Anterior cingulate cortex (tissue), 58 donors: ENCODE measurements at places on chromosomes 5 and 9.

GRCh38 chr5:167801999-167802398 lies 489.4 kb upstream of the WWC1 start:
- no peak for DNase-seq

DNA sequence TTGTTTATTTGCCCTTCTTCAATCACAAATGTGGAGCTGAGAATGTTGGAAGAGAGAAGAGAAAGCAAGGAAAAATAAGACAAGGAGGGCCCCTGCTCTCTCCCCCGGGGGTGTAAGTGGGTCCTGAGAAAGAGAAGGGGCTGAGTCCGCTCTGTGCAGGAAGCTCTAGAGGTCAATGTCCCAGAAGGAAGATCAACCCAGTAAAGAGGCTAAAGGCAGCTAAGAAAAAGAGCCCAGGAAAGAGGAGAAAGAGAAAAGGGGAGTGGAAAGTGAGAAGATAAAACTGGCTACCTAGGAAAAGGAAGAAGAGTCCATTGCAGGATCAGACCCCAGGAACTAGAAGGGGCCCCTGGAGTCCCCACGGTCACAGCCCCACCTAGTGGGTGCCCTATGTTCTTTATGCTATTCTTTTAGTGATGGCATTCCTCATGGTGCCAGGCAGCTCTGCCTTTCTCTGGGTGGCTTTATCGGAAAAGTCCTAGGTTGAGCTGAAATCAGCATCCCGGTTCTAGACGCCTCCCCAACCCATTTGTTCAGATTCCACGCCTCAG lies 583.4 kb downstream of the ACTL7B start:
- peak; percentile 35 for DNase-seq

- no peak for DNase-seq
Measured at GRCh38 chr5:418162-419121, 24.5 kb upstream of the EXOC3 start.

GRCh38 chr9:34823778-34824177 lies 113.8 kb upstream of the CCL21 start:
- no peak for DNase-seq

DNA sequence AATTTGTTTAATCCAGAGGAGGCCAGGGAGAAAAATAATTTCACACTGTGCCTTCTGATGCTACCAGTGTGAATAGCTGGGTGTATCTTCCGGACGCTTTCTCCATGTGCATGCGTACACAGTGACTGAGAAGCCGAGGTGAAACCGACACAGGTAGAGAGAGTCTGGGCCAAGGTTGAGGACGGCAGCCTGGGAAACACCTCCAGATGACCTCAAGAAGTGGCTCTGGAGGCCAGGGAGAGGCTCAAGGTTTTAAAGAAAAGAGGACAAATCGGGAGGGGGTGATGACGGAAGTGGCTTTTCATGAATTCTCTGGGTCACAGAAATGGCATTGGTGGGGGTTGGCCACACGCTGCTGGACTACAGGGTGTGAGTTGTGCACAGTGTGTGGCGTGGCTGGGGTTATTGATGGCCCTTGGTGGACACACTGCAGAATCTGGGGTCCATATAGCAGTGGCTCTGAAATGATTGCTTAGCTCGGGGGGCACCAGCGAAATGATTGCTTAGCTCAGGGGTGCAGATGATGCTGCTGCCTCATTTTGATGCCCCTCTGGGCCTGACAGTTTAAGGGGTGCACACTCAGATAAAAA lies 34.1 kb upstream of the LRRC14B start:
- DNase-seq, result no peak

DNA sequence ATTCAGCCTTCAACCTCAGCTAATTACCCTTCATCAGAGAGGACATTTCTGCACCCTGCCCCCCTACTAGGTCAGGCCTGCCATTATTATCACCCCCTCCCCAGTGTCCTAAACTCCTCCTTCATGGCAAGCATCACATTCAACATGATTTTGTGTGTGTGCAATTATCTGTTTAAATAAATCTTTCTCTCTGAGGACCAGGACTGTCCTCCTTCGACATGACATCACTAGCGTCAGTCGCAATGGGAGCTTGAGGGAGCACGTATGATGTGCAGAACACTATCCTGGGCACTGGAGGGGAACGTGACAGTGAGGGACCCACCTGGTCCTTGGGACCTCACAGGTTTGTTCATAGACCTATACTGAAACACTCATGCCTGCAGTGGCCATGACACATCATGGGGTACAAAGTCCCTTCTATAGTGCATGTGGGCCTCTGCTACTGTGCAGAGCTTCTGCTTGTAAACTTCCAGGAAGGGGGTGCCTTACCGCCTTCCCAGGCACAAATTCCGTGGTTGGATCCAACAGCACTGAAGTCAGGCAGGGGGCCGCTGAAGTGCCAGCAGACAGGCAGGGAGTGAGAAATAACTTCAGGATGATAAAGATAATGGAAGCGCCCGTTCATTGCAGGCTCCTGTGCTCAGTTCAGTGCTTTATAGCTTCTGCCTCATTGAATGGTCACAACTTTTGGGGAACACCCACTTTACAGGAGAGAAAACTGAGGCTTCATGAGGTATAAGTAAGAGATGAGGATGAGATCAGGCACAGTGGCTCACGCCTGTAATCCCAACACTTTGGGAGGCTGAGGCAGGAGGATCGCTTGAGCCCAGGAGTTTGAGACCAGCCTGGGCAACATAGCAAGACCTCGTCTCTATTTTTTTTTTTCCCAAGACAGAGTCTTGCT lies 36.0 kb upstream of the STXBP1 start:
- no peak for DNase-seq

DNA sequence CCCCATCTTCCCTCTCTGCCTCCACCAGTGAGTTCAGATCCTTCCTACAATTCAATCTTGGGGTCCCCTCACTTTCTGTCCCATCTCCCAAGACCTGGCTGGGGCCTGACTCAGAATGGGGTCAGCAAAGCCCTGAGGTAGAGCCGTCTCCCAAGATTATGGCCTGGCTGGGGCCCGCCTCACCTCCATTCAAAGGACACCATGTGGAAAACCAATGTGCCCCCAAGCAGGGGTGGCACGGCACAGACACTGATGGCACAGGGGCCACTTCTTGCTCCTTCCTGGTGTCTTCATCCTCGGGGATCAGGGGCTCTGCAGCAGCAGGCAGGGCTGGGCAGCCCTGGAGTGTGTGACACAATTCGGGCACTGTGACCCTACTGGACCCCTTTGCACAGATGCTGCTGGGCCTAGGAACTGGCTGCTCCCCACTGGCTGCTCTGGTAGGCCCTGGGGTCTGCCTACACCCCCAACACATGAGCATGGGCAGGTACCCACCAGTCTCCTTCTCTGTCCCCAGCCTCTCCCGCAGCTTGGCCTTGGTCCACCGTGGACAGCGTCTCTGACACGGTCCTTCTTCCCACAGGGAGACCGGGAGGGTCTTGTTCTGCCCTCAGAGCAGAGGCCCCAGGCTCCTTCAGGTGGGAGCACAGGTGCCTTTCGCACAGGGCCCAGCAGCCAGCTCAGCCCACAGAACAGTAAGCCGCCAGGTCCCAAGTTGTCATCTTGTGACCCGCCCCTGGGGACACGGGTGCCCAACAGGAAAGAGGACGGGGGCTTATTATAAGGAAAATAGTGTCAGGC lies 89.5 kb downstream of the ADAMTS2 start:
- DNase-seq, result no peak

- no peak for DNase-seq
Measured at GRCh38 chr5:127508644-127509373, 8.6 kb upstream of the PRRC1 start.

DNA sequence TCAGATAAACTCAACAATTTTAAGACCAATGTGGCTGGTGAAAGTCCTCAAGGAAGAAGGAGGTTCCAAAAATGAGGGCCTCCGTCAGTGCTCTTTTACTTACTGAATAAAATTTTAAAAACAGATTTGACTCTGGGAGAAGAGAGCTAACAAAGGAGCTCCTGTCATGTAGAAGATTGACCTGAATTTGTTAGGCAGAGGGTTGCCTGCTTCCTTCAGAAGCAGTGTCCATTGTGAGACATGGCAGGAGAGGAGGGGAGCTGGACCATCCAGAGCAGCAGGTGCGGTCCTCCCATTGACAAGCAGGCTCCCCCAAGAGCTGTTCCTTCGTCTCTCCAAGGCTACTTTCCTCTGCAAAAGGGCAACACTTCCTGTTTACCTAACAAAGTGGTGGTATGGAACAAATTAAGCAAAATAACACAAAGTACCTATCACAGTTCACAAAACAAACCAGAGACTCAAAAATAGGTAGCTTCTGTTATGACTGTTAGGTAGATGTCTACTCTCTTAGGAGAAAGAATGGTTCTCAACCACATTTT lies 238.1 kb downstream of the DENND1A start:
- no peak for DNase-seq

DNA sequence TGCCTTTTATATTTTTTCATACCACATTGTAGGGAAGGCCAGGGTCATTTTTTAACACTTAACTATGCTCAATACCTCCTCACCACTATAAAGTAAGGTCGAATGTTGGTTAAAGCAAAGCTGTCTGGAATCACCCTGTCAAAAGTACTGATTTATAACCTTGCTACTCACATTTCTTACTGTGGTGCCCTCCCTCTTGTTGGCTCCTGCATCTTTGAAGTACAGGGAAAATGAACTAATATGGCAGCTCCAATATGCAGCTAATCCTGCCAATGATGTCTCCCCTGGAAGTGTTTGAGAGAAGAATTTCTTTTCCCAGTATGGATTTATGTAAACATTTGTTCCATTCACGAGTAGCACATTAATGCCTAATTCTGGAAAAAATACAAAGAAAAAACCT lies 108.4 kb upstream of the RPS23 start:
- no peak for DNase-seq

DNA sequence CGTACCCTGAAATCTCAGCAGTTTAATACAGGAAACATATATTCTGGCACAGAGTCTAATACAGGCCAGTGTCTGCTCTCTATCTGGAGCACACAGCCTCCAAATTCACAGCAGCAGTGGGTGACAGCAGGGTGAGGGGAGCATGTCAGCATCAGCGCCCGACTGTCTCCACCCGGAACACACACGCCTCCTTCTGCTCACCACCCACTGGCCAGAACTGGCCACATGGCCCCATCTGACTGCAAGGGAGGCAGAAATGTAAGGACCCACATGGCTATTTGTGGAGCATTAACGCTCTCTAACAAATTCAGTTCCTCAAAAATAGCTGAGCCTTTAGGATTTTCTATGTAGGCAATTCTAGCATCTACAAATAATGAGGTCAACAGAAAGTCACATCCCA lies 24.6 kb downstream of the UBE2QL1 start:
- no peak for DNase-seq

DNA sequence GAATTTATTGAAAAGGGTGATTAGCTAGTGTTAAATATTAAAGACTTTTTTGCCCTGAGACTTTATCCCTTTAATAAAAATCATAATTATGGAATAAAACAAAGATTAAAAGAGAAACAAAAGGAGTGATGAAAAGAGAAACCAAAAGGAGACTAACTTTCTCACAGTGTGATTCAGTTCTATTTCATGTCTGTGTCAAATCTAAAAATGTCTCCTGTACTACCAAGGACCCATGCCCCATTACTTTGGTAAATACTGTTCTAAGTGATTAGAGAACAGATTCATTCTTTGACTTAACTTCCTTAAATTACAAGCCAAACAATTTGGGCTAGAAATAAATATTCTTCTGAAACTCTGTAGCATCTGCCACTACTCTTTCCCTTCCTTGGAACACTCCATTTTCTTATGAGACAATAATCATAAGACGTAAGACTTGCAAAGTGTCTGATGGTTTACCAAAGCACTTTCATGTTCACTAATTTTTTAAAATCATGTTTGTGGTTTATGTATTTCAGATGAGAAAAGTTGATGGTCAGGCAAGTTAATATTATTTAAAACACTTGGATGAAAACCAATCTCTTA lies 319.0 kb downstream of the EBF1 start:
- no peak for DNase-seq

GRCh38 chr5:111232311-111233051 lies 8.3 kb downstream of the CAMK4 start:
- no peak for DNase-seq

GRCh38 chr5:77402796-77403195 lies 89.3 kb downstream of the WDR41 start:
- DNase-seq, result no peak

- DNase-seq, result no peak
Measured at GRCh38 chr9:87513161-87513560, 15.5 kb downstream of the DAPK1 start.

DNA sequence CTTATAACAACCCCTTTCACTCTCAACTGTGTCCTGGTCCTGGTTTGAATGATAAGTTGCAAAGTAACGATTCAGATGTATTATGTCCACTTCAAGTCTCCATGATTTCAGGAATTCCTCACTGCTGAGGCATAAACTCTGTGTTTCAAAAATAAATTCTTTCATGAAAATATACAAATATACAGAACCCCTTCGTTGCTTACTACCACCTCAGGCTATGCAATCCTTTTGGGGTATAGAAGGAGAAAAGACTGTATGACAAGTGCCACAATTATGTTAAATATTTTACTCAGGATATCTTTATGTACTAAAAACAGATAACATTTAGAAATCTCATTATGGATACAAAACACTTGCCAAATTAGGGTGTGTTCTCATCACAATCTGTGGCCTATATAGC lies 190.7 kb downstream of the KCTD16 start:
- DNase-seq, result no peak

DNA sequence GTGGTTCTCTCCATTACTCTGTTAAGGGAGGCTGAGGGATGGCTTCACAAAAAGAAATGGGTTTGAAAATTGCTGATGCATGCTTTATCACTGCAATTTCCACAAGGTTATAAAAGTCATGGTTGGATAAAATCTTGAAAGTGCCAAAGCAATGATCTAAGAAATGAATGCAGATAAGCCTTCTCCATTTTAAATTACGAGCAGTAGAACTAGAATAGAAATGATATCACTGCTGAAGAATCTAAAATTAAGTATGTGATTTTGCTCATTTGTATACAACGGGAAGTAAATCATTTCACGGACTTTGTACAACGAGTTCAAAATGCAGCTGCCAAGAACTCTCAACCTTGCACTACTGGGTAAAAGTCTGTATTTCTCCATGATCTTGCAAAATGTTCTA lies 299.0 kb downstream of the PRELID2 start:
- DNase-seq, result no peak

DNA sequence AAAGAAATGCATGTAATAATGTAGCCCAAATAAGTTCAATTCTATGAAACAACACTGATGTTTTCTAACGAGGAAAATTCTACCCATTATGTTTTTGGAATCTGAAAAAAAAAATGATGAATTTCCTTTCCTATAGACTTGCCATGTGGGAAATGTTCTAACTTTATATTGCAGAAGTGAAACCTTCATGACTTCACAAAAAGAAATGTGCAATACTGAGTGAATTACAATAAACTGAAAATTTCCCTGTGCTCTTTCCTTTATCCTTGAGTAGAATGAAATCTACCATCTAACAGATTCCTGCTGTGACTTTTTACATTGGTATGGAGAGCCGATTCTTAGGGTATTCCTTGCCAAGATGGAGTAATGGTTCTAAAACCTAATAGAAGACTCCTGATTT lies 1622.5 kb downstream of the MAT2B start:
- no peak for DNase-seq

GRCh38 chr5:122421374-122422079 lies 109.5 kb downstream of the SNCAIP start:
- no peak for DNase-seq

DNA sequence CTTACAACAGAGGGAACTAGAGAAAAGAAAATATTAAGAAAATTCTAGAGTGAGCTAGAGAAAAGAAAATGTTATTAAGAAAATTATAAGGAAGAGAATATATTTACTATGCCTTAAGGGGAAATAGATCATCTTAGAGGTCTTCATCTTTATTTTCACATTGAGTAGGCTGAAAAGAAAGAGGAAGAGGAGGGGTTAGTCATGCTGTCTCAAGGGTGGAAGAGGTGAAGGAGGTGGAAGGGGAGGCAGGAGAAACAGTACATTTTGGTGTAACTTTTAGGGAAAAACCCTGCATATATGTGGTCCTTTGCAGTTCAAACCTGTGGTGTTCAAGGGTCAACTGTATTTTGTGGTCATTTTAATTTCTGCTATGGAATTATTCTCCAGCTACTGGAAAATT lies 46.6 kb downstream of the PPIP5K2 start:
- DNase-seq, result no peak
